NAMALWA (cell line): ENCODE measurements at places on chromosomes 11 and 22.
A peak's percentile ranks its signal among the peaks of the same experiment; 100 is the strongest.

- DNase-seq = no peak
Measured at GRCh38 chr11:126113515-126113957, 50.9 kb upstream of the CDON start.

- no peak for DNase-seq
Measured at GRCh38 chr11:6864438-6864837, 1.6 kb downstream of the OR10A2 start.

DNA sequence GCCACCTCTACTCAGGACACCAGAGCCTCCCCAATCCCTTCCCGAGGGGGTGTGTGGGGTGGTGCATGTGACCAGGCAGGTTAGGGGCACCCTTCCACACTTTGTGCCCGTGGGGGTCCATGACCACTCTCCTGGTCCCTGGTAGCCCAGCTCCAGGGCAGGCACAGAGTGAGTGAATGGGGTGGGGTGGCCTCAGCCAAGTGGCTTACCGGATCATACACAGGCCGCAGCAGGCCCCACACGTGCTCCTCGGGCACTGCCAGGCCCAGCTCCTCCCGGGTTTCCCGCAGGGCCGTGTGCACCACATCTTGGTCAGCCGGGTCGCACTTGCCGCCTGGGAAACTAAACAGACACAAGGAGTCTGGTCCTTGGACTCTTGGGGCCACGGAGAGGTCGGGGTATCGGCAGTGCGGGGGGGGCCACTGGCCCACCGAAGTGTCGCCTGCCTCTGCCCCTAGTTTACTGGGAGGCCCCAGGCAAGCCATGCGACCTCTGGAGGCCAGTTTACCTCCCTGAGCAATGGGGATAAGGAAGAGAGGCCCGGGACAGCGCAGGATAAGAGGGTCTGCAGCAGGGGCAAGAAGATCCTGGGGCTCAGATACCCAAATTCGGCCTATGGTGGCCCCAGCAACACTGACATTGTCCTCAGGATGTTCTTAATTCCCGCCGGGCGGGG, 889 bp downstream of the NUDT8 start:
- no peak for DNase-seq

- peak; percentile 40 for DNase-seq
Measured at GRCh38 chr11:27291302-27291889, 71.6 kb downstream of the CCDC34 start.

DNA sequence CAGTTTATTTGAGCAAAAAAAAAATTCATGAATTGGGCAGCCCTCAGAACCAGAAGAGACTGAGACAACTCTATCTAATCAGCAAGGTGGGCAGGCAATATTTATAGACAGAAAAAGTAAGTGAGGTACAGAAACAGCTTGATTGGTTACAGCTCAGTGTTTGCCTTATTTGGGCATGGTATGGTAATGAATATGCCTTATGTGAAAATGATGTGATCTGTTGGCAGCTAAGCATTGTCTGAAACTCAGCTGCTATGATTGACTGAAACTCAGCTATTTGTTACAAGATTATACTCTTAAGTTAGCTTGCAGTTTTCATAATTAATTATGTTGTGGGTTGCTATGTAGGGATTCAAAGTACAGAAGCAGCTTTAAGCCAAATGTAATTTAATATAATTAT, 127.6 kb downstream of the CNTN5 start:
- DNase-seq = no peak

DNA sequence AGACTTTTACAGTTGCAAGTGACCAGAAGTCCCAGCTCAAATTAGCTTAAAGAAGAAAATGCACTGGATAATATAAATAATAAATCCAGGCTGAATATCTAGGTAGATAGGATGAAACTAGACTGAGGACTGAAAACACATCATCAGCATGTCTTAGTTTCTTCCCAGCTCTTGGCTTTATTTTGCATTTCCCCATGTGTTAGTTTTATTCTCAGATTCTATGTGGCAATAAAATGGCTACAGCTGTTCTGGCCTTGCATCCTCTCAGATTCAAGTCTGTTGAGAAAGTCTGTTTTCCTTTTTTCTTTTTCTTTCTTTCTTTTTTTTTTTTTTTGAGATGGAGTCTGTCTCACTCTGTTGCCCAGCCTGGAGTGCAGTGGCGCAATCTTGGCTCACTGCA, 22.6 kb upstream of the CAT start:
- no peak for DNase-seq

- no peak for DNase-seq
Measured at GRCh38 chr11:35009944-35010342, 93.5 kb downstream of the PDHX start.

DNA sequence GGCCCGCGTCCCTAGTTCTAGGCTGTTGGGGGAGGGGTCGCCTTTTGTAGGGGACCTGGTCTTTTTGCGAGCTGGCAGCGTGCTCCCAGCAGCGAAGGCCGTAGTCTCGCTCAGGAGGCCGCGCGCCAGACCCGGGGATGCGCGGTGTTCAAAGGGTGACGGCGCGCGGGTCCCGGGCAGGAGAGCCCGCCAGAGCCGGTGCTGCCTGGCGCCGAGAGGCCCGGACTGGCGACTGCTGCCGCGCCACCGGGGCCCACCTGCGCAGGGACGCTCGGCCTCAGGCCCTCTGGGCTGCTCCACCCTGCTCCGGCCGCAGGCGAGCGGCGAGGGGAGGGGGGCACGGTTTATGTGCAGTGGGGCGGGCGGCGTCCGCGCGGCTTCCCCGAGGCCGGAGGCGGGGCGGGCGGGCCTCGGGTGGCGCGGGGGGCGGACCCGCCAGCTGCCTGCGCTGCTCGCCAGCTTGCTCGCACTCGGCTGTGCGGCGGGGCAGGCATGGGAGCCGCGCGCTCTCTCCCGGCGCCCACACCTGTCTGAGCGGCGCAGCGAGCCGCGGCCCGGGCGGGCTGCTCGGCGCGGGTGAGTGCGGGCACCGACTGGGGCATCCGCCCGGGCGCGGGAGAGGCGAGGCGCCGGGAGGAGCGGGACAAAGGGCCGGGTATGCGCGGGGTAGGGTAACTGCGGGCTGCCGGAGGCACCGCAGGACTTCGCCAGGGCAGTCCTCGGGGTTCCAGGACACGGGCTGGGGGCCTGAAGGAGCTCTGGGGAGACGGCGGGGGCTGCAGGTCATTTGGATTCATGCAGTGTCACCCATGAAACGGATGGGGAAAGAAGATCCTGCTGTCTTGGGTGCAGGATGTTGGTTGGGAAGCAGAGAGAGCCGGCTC, at the start of gene PRSS23:
PRSS23 (plus strand) TSS at position 467 of the 884 bp plus-strand sequence. CDS start 7,102 bp downstream, outside the sequence.
- no peak for DNase-seq

GRCh38 chr22:22201185-22201929, 43.2 kb upstream of the VPREB1 start:
- DNase-seq = peak; percentile 84

- no peak for DNase-seq
Measured at GRCh38 chr11:16080688-16081381, 275.5 kb downstream of the SOX6 start.

GRCh38 chr11:69227271-69227670, 66.7 kb upstream of the MYEOV start:
- DNase-seq = no peak

- no peak for DNase-seq
Measured at GRCh38 chr11:71538666-71538990, 803 bp downstream of the KRTAP5-8 start.

GRCh38 chr22:33539902-33540751, 380.1 kb downstream of the LARGE1 start:
- DNase-seq = no peak

- peak; percentile 16 for DNase-seq
Measured at GRCh38 chr11:125679397-125679796, 1.2 kb downstream of the ACRV1 start.

- no peak for DNase-seq
Measured at GRCh38 chr11:119720311-119720913, 8.6 kb downstream of the NECTIN1 start.
